Motor neuron (in vitro differentiated cells): ENCODE measurements at places on chromosomes 6 and 20. TPM values are rescaled to one million over a fixed set of nuclear protein-coding genes. Genes with fewer than 3 reads are reported as not detected.

DNA sequence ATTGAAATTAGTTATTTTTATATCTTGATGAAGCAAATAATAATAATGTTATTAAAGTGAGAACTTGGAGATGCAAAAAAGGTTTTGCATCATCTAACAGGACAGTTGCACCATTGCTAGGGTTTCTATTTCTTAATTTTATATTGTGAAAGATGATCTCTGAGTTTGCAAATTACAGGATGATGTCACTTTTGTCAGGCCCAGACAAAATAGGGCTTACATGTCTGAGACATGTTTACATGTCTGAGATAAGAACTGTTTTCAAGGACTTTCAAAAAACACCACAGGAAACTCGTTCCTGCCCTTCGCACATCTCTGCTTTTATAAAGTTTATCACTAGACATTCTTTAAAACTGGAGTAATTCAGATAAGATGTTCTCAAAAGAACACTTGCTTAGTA lies 1075.8 kb upstream of the MANEA start:
- ATAC-seq = no peak

ADTRP gene
- not detected in 2 replicates for total RNA-seq

CD109 gene
- total RNA-seq = 9.9 and 12.6 TPM in 2 replicates

DNA sequence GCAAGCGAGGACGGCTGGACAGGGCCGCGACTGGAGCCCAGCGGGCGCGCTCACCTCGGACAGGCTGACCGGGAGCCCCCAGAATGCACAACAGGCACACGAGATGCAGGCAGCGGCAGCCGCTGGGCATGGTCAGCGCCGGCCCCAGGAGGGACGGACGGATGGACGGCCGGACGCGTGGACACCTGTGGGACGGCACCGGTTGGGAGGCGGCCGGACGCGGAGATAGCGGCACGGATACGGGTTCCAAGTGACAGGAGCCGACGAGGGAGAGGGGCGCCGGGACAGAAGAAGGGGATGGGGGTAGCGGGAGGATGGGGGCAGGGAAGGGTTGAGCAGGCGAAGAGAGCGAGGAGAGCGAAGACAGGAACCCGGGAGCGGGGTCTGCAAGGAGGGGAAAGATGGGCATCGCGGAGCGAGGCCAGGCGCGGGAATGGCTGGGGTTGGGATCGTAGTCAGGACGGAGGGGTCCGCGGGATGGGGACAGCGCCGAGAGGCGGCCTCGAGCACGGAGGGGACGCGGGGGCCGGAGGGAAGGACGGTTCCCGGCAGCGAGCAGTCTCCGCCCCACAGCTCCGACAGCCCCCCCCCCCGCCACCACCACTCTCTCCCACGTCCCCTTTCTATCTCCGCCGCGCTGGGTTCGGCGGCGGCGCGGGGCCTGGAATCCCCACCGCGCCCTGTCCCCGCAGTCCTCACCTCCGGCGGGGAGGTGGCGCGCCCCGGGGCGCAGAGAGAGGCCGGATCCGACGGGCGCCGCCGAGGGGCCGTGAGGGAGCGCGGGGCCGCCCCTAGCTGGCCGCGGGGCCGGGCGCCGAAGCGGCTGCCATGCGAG lies 435 bp downstream of the DLK2 start:
- peak; percentile 75 for ATAC-seq

CGA gene
- 1.7 TPM in 1 of 2 replicates, not detected in the other for total RNA-seq

DNA sequence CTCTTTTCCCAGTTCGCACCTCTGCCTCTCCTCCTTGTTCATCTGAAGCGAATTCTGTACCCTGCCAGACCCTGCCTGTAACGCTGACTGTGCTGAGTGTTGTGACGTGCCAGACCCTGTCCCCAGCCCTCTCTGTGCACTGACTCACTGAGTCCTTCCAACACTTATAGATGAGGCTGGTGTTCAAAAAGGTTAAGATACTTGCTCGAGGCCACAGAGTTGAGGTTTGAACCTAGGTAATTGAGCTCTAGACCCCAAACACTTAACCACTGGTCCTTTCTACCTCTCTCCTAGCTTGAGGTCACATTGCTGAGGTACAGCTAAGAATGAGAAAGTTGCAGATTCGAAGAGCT lies 45.7 kb upstream of the NEDD9 start:
- no peak for ATAC-seq

DNA sequence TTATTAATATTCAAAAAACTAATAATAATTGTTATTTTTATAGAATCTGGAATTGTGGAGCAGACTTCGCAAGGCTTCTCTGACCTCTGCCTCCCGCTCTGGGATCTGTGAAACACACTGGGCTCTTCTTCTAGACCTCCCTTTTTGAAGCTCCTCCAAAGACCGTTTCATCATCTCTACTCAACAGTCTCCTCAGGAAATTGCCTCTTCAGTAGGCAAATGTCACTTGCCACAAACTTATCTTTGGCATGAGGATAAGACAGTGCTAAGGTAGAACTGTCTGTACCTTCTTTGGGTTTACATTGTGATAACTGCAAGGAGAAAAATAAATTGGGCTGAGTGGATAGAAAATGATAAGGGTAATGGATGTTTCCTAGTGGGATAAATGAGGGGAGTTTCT lies 2.3 kb upstream of the MAS1L start:
- no peak for ATAC-seq

DNA sequence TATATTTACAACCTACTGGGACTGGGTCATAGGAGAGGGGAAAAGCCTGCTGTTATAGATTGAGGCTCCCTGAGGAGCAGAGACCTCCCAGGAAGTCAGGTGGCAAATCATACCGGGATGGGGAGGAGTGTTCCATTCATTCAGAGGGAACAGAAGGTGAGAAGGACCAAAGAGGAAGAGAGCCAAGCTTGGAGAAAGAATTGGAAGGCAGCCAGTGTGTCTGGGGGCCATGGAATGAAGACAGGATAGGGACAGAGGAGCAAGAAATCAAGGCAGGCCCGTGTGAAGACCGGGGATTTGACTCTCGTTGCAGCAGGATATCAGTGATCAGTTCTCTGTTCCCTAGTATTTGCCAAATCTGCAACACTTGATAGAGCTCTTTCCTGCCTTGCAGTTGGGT lies 5.7 kb upstream of the ZNF217 start:
- ATAC-seq = no peak

- ATAC-seq = peak; percentile 82
Observed at GRCh38 chr6:152338335-152339125, 298.6 kb downstream of the SYNE1 start.

DNA sequence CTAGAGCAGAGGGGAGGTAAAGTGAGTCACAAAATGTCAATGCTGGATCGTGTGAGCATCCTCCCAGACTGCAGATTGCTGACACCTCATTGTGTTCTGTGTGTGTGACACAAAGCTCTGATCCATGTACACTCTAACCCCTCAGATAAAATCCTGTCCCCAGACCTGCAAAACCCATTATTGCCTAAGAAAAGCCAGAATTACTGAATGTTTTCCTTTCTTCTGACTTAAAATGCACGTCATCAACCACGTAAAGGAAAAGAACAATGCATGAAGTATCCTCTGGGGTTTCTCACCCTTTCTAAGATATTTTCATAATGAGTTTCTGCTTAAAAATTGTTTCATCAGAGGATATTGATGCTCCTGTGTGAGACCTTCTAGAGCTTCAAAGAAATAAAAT lies 218.0 kb upstream of the PREP start:
- no peak for ATAC-seq

DNA sequence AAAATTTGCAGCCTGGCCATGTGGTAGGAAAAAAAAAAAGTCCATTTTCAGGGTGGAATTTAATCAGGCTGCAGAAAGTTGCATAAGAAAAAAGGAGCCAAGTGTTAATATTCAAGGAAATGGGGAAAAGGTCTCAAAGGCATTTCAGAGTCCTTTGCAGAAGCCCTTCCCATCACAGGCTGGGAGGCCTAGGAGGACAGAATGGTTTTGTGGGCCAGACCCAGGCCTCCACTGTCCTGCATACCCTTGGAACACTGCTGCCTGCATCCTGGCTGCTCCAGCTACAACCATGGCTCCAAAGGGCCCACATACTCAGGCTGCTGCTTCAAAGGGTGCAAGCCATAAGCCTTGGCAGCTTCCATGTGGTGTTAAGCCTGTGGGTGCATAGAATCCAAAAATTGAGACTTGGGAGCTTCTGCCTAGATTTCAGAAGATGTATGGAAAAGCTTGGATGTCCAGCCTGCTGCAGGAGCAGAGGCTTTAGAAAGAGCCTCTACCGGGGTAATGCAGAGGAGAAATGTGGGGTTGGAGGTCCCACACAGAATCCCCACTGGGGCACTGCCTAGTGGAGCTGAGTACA lies 239.0 kb upstream of the STXBP5 start:
- ATAC-seq = no peak

HIVEP1 gene
- total RNA-seq = 42.4 and 54.8 TPM in 2 replicates

GRCh38 chr6:150788089-150788488 lies 77.4 kb upstream of the MTHFD1L start:
- ATAC-seq = no peak

DNA sequence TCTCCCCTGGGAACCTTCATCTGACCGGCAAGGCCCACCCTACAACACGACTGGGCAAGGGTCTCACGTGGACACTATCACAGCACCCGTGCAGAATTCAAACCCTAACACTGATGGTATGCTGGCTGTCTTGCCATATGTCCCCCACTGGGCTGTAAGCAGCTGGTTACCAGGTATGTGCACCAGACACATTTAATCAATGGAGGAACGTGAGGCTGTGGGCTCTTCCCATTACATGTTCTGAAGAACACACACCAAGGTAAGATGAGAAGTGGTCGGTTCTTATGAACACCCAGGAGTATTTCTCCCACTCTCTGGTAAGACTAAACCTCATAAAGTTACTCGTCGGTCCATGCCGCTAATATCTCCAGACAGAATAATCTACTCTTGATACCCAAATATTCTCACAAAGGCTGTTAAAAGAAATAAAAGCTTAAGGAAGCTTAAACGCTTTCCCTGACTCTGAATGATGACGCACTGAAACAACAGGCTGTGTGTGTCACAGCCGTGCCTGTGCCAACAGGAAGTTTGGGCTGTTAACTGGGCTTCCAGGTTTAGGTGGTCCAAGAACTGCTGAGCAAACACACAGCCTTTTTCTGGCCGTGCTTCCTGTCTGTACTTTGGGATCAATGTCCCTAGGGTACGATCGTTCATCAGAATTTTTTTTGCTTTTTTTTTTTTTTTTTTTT lies 75.3 kb downstream of the SLC23A2 start:
- no peak for ATAC-seq

GRCh38 chr20:10715035-10715434 lies 41.2 kb upstream of the JAG1 start:
- peak; percentile 70 for ATAC-seq

DNA sequence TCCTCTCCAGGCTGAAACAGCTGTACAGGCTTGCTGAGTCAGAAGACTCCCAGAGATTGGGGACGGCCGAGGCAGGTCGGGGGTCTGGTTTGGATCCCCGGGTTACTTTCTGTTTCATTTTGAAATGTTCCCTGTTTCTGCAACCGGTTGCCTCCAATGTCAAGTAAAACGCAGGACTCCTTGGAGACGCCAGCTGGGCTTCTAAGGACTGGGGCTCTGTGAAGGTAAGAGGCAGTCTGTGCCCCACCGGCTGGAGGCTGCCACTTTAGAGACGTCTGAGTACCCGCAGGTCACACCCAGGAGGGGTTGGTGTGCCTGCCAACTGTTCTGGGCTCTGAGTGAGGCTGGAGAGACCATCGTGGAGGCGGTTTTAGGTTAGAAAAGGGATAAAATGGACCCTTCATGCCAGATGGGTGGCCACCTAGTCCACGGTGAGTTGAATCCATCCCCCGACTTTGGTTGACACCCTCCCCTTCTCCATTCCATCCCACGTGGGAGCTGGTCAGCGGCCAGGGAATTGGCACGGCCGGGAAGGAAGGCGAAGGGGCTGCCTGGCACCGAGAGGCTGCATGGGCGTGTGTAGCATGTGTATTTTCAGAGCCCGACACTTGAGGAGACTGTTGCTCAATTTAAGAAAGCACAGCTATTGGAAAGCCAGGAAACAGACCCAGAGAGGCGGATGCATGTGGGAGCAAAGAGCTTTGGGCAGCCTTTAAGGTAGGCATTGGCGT lies 240.9 kb downstream of the PHACTR1 start:
- ATAC-seq = peak; percentile 63

BNIP5 gene
- 0.09 TPM in 1 of 2 replicates, not detected in the other for total RNA-seq

- no peak for ATAC-seq
Observed at GRCh38 chr6:70079241-70079640, 212.9 kb downstream of the COL19A1 start.

DNA sequence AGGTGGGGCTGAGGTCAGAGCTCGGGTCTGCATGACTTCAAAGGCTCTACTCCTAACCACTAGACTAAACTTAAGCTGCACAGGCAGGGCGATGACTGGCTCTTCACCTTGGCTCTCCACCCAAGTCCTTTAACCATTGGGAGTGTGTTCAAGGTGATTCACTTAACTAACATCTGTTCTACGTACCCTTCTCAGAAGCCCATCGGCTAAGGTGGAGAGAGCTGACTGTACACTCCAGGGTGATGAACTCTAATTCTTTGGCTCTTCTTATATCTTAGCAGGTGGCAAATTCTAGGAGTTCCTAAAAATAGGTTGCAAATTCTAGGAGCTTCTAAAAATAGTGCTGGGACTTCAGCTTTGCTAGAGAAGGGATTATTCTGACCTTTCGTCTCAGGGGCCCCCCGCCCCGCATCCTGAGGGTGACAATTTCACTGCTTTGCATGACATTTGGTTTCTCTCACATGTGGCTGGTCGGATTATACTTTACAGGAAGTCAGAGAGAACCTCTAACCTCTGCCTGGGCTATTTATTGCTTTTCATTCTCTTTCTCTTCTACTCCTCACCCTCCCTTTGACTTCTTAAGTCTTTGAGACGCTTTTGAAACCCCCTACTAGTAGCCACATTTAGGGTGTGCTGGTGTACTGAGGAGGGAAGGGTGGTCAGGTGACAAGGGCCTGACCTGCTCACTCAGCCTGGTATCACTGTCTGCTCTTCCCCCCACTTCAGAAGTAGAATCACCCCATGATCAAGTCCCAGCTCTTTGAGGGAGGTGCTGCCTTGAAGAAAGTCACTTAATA lies 55.5 kb downstream of the PRDM1 start:
- ATAC-seq = peak; percentile 75

DNA sequence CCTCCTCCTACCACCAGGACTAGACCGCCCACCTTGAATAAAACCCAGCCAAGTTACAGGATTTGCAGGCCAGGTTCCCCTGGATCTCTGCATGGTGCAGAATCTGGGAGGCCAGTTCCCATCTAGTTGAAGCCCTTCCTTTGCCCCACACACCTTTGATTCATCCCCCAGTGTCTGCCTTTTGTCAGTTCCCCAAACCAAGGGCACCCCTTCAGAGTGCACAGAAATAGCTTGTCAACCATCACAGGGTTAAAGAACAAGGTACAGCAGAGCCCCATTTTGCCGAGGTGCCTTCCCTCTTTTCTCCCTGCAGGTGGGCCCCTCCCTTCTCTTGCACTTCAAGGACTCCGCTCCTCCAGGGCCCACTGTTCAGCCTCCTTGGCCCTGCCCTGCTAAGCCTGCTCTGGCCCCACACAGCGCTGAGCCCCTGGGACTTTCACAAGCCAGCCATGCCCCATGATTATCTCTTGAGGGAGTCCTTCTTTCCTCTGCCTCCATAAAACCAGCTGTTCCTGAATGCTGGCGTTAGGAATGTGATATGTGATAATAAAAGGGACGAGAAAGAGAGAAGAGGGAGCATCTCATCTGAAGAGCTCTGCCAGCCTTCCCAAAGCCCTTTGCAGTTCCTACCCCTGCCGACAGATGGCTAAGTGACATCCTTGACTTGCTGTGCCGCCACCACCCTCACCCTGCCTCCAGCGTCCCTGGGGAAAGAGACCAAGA lies 280.3 kb downstream of the CDC5L start:
- no peak for ATAC-seq

SLC17A4 gene
- 0.52 and 0.58 TPM in 2 replicates for total RNA-seq

OTOR gene
- total RNA-seq = not detected in 2 replicates

ZNF831 gene
- total RNA-seq = 0.09 and 0.10 TPM in 2 replicates

- no peak for ATAC-seq
Observed at GRCh38 chr20:58832457-58832856, 18.2 kb downstream of the GNAS-AS1 start.
